G401 (cell line): ENCODE measurements at places on chromosomes 4 and X. TPM values are rescaled to one million over a fixed set of nuclear protein-coding genes. Genes with fewer than 3 reads are reported as not detected.
A peak's percentile ranks its signal among the peaks of the same experiment; 100 is the strongest.

PAGE5 gene
- total RNA-seq: not detected in 2 replicates

MYOZ2 gene
- total RNA-seq: not detected in 2 replicates

SRPX2 gene
- total RNA-seq: 11.3 and 13.4 TPM in 2 replicates

CYP4V2 gene
- total RNA-seq: 1.2 and 2.7 TPM in 2 replicates

SHROOM3 gene
- total RNA-seq: 58.4 and 66.0 TPM in 2 replicates

SYTL5 gene
- not detected in 2 replicates for total RNA-seq

XKRX gene
- total RNA-seq: not detected in 2 replicates

P2RY4 gene
- total RNA-seq: 0.20 TPM in 1 of 2 replicates, not detected in the other

PNMA6A gene
- 9.1 and 15.1 TPM in 2 replicates for total RNA-seq

DNA sequence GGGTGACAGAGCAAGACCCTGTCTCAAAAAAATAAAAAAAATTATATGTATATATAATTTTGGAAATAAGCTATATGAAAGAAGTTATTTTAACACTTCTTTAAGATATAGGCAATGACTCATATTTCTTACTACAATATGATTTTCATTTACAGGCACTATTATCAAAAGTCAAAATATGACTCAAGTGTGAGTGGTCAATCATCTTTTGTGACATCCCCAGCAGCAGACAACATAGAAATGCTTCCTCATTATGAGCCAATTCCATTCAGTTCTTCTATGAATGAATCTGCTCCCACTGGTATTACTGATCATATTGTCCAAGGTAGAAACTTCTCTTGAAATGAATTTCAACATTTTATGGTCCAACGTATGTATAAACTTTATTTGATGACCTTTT lies 20.8 kb downstream of the OCIAD1 start:
- no peak for DNase-seq

DNA sequence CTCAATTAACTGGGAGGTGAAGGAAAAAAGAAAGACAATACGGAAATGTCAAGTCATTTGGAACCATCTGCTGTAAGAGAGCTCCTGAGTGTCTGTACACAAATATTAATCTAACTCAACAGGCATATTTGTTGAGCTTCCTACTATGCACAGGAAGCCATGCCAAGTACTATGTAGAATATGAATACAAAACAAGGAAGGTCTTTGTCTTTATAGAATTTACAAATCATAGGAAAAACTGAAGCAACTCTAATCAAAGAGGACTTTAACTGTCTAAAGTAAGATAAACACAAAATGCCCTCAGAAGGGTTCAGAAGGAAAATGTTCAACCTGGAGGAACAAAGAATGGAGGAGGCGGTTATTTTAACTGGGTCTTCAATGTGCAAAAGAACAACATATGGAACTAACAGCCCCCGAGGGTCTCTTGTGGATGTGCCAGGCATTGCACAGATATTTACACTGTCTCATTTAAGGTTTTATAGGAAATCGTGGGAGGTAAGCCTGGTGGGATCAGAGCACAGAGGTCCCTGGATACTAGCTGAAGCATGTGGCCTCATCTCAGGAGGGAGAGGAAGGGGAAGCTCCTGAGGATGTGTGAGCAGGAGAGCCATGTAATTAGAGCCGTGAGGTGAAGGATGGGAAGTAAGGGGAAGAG lies 5.8 kb downstream of the FAM114A1 start:
- DNase-seq: no peak

- no peak for DNase-seq
Observed at GRCh38 chr4:71833232-71833900, 49.5 kb upstream of the GC start.

DNA sequence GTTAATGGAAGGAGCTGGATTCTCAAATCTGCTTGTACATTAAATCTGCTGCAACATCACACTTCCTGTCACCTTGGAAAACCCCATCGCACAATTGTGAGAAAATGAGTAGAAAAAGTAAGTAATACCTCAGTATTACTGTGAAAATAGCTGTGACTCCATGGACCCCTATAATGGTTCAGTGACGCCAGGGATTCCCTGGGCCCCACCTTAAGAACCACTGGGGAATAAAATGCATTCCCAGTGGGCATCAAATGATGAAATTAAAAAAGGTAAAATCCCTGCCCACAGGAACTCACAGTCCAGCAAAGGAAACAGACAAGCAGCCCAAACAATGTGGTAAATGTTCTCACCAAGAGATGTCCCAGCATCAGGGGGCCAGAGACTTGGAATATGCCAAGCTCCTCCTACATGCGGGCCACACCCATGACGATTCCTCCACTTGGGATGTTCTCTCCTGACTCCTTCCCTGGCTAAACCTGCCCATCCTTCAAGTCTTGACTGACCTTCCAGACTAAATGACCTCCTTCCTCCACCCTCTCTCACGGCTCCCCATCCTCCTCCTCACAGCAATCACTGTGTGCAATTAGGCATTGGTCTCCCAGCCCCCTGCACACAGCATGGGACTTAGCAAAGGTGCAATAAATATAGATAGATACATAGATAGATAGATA lies 2.6 kb downstream of the EVC2 start:
- DNase-seq: no peak

DNA sequence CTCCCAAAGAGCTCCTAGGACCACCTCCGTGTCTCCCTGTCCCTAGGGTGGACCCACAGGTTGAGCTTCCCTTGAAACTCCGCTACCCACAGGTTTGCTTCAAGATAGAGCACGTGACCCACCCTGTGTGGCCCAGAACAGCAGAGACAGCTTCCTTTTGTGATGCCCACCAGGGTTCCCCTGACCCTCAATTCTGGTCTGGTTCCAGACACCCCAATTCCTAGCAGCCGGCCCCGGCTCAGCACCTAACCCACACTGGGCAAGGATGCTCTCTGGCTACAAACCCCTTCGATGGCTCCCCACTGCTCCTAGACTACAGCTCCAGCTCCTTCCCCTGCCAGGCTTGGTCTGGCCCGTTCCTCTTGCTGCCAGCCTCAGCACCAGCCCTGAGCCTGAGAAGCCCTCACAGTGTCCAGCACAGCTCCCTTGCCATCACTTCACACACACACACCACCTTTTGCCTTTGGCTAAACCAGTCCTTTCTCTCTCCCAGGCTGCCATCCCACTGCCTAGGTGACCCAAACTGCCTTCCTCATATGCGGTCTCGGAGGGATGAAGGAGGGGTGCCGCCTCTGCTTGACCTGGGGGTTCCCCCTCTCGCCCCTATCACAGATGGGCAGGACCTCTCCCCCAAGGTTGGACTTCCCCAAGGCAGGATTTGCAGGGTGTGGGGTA lies 6.2 kb downstream of the PNCK start:
- no peak for DNase-seq

DNA sequence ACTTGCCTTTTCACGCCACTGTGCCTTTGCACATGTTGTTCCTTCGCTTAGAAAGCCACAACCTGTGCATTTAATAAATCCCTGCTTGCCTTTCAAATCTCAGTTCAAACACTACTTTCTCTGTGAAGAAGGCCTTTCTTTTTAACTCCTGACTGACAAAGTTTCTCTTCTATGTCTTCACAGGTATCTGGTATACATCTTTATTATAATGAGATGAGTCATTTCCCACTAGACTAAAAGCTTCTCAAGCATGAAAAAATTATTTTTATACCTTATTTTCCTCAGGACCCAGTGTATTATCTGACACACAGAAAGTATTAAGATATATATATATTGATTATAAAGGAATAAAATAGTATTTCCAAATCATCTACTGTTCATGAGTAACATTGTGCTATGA lies 189.9 kb downstream of the TBCK start:
- DNase-seq: no peak

GRCh38 chr4:10590896-10591295 lies 93.7 kb downstream of the CLNK start:
- DNase-seq: no peak

GRCh38 chr4:78922207-78922606 lies 17.0 kb downstream of the PAQR3 start:
- DNase-seq: no peak

DNA sequence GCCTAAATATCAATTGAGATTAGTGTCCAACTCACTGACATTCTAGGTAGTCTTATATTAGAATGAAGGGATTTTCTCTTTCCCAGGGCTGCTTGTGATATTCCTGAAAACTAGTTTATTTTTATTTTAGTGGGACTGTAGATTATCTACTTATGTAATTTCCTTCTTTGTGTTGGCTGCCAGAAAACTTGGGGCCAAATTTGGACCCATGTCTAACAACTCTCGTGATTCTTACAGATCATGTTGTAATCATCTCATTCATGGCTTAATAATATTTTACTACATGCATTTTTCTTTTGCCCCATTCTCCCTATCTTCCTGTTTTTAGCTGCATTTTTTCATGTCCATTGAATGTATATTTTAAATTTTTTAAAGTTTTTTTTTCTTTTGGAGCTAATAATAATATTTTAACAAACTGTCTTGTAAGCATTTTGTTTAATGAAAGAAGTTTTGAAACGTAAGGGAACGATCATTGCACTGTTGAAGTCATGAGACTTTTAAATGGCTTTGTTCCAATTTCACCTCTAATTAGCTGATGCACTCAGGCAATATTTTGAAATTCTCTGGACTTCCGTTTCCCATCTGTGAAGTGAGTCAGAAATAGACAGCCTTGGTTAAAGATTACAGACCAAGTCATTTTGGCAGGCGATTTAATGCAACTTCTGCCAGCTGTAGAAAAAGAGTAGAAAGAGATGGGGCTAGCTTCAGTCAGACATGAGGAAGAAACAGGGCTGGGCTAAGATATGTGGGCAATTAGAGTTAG lies 14.3 kb upstream of the TDO2 start:
- DNase-seq: no peak

- no peak for DNase-seq
Observed at GRCh38 chrX:64894454-64895038, 81.7 kb downstream of the ZC4H2 start.

DNA sequence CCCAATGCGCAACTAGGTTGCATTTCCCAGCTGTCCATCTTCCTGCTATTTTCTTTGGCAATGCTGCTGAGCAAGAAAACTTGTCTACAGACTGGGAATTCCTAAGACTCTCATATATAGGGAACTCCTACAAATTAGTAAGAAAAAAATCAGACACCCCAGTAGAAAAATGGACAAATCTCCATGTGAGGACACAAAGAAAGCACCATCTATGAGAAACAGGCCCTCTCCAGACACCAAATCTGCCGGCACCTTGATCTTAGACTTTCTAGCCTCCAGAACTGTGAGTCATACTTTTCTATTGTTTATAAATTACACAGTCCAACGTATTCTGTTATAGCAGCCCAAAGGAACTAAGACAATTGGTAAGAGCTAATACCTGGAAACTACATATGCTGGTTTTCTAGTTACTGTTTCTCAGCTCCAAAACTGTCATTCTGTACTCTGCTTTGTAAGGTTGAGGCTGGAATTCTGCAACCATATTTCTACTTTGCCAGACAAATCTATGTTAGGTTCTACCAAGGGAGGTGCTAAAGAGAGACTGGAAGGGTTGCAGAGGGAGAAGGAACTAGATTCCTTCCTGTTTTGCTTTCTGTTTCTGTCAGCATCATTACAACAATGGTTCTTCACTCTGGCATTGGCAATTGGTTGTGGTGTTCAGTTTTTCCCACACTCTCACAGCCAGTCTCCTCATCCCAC lies 35.7 kb upstream of the FAM241A start:
- no peak for DNase-seq

GRCh38 chr4:76687746-76688448 lies 210.0 kb downstream of the SOWAHB start:
- DNase-seq: peak; percentile 67

GRCh38 chr4:1309261-1310010 lies 19.7 kb downstream of the MAEA start:
- DNase-seq: peak; percentile 52

GRCh38 chr4:95432466-95432865 lies 116.3 kb downstream of the UNC5C start:
- DNase-seq: no peak

GRCh38 chr4:40454816-40455215 lies 119.7 kb downstream of the CHRNA9 start:
- no peak for DNase-seq

DNA sequence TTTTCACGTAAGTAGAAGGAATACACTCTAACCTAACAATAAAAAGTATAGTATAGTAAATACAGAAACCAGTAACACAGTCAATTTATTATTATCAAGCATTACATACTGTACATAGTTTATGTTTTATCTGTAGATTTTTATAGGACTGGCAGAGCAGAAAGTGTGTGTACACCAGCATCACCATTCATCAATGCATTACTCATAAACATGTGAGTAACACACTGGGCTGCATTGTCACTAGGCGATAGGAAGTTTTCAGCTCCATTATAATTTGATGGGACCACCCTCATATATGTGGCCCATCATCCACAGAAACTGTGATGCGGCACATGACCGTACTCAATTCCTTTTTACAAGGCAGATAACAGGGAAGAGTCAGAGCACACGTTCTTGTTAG lies 137.8 kb upstream of the RBPJ start:
- no peak for DNase-seq

DNA sequence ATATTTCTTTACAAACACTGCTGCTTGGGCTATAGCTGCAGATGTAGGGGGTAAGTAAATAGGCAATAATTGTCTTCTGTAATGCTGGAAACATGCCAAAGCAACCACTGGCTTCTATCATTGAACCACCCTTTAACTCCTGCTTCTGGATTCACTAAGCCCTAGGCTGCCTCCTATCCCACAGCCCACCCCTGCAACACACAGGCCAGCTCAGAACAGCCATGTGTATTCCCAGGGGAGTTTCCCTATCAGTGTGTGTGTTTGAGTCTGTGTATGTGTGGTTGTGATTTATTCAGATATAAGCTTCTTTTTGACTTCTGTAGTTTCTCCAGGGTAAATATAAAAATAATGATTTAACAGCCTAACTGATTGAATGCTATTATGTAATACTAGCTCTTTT lies 291.3 kb downstream of the PCDH10 start:
- DNase-seq: no peak
